ENCODE measurements at places on chromosomes 6 and 20. TPM values are rescaled to one million over a fixed set of nuclear protein-coding genes. Genes with fewer than 3 reads are reported as not detected.

SPTLC3 gene
- total RNA-seq, result 16.3 TPM

GRCh38 chr6:66376001-66376400, 669.0 kb upstream of the EYS start:
- no peaks in the 10 kb centered on the region for H3K27me3 ChIP-seq
- no peak overlapping the region for H3K27ac ChIP-seq
- no peaks in the 10 kb centered on the region for H3K36me3 ChIP-seq
- no peak overlapping the region for H3K4me3 ChIP-seq

DNA sequence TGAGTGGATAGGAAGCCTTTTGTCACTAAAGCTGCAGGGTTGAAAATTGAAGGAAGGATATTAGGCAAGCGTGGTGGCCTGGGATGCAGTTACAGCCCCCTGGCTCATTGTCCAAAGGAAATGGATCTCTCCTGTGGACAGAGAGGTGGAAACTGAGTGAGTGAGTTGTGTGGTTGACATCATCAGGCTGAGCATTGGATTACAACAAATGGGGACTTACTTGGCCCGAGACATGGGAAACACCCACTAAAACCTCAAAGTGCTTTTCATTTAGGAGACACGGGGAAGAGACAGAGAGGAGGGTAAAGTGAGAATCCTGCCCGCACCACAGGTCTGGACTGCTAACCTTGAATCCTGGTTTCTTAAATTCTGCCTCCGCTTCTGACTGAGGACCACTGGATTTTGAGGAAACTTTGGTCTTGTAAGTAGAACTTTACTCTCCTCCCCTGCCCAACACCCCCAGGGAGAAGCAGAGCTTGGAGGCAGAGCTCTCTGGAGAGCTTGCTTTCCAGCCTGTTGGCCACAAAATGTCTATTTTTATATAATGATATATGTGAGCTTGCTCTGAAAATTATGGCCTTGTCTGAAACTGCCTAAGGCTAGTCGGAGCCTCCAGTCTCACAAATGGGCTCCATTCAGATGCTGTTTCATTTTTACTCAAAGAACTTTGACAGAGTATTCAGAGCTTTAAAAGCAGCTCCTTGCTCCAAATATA, at the start of gene PKIG:
Gene PKIG, plus strand, starts transcription at position 269 of the 715 bp plus-strand sequence. CDS start 31,978 bp downstream, outside the sequence.
- H3K36me3 ChIP-seq, result no peaks in the 10 kb centered on the region
- peaks cover 15% of the 10 kb centered on the region for H3K4me1 ChIP-seq
- H3K4me3 ChIP-seq, result no peak within 1 kb of the TSS
- no peaks in the 10 kb centered on the region for H3K27me3 ChIP-seq
- H3K27ac ChIP-seq, result no peak within 1 kb of the TSS
- no peak for DNase-seq

- H3K27me3 ChIP-seq, result no peaks in the 10 kb centered on the region
- DNase-seq, result no peak
- H3K27ac ChIP-seq, result no peak within 1 kb of the TSS
- no peak within 1 kb of the TSS for H3K4me3 ChIP-seq
- no peaks in the 10 kb centered on the region for H3K36me3 ChIP-seq
- H3K4me1 ChIP-seq, result no peaks in the 10 kb centered on the region
Measured at GRCh38 chr20:3712279-3712873, at the start of gene SIGLEC1. TSS of gene SIGLEC1 (minus strand) at chr20:3712600. CDS start at chr20:3707128, 5,472 bp downstream.

- H3K4me3 ChIP-seq, result no peak overlapping the region
- no peaks in the 10 kb centered on the region for H3K36me3 ChIP-seq
- H3K4me1 ChIP-seq, result peaks cover 6% of the 10 kb centered on the region
- no peak overlapping the region for H3K27ac ChIP-seq
- H3K27me3 ChIP-seq, result no peaks in the 10 kb centered on the region
Measured at GRCh38 chr6:157574851-157575424, 193.9 kb downstream of the ZDHHC14 start.

GRCh38 chr6:57226221-57226620, 4.1 kb upstream of the RAB23 start:
- no peaks in the 10 kb centered on the region for H3K36me3 ChIP-seq
- DNase-seq, result no peak
- H3K27me3 ChIP-seq, result no peaks in the 10 kb centered on the region

DNA sequence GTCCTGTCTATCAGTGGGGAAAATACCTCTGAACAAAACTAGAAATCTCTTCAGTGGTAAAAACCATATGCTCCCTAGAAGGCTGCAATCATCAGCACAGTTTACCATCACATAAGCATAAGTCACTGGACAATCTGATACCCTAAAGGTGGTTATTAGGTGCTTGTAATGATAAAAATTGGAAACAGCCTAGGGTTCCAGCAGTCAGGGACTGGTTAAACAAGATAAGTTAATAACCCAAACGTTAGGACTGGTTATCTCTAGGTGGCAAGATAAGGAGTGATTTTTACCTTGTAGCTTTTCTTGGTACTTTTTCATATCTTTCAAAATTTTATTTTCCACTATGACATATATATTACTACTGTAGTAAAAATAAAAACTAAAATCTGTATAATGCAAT, 11.0 kb downstream of the ECI2 start:
- peaks cover 44% of the 10 kb centered on the region for H3K4me1 ChIP-seq
- DNase-seq, result no peak
- H3K27ac ChIP-seq, result no peak overlapping the region
- no peaks in the 10 kb centered on the region for H3K27me3 ChIP-seq
- no peak overlapping the region for H3K4me3 ChIP-seq

DNA sequence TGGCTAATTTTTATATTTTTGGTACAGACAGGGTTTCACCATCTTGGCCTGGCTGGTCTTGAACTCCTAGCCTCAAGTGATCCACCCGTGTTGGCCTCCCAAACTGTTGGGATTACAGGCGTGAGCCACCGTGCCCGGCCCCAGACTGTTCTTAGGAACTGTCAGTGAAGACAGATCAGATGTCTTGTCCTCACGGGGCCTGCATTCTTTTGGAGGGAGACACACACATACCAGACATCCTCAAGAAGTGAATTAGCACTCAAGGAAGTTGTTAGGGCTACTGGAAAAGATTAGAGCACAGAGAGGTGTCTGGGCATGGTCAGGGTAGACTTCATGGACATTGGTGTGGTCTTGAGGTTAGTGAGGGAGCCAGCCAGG, 10.3 kb upstream of the LPIN3 start:
- no peak overlapping the region for H3K4me3 ChIP-seq
- no peak overlapping the region for H3K27ac ChIP-seq
- no peaks in the 10 kb centered on the region for H3K27me3 ChIP-seq
- no peaks in the 10 kb centered on the region for H3K36me3 ChIP-seq

Data from PC-3 (cell line).